Lung (tissue), 17 donors: ENCODE measurements at places on chromosomes 7 and 10. TPM values are rescaled to one million over a fixed set of nuclear protein-coding genes. Genes with fewer than 3 reads are reported as not detected.

SPDYE2 gene
- polyA plus RNA-seq, result 0.14 TPM

ARHGAP22 gene
- polyA plus RNA-seq, result 3.2 TPM

HOGA1 gene
- 0.30 TPM for polyA plus RNA-seq

DNA sequence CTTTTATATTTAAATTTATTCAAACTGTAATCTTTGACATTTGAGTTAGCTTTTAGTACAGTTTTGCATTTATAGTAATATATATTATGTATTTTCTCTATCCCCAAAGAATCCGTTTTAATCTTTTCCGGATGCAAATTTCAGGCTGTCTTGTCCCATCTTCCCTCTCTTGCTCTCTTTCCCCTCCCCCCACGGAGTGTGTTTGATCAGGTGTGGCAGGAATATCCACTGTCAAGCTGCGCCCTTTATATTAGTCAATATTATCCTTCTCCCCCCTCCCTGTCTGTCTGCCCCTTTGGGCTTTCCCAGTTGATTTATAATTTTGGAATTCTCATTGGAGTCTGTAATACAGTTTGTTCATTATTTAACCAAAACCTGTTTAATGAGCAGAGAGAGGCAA is 19.0 kb downstream of the GBF1 start:
- no peak for DNase-seq

GRCh38 chr7:37729181-37729580 is 45.6 kb downstream of the GPR141 start:
- no peak for DNase-seq

- no peak for DNase-seq
Measured at GRCh38 chr7:13290975-13291374, 603.5 kb downstream of the ARL4A start.

GRCh38 chr10:25815999-25816768 is 117.8 kb upstream of the MYO3A start:
- no peak for DNase-seq

DNA sequence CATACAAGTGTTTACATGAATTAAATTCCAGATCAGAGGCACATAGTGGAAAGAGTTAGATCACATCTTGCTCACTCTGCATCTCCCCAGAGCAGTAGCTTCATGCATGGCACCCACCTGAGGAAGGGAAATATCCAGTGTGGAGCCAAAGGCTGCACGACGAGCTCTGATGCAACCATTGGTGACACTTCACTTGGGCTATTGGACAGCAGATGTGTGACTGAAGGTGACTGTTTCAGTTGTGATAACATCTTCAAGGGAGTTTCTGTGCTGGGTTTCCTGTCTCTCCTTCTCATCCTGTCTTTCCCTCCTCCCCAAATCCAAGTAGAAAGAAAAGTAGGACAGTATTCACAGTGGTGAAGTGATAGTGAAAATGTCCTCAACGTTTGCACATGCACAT is 115.0 kb downstream of the TAF3 start:
- DNase-seq, result no peak

GRCh38 chr10:62306663-62307062 is 38.0 kb upstream of the RTKN2 start:
- no peak for DNase-seq

DNA sequence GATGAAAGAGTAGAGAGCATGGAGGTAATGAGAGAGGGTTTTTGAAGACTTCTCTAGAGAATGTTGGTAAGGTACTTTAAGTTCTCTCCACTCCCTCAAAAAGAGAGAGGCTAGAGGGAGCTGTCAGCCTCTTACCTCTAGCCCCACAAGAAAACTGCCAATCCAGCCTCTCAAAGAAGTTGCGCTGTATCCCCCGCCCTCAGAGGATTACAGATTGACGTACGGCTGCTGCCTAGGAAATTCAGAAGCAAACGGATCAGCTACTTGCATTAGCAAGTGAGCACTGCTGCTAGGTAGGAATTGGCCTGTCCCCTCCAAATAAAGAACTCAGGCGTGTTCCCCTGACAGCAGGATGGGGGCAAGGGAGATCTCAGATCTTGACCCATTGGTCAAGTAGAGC is 34.2 kb downstream of the TYW1B start:
- DNase-seq, result no peak

GRCh38 chr7:152312316-152312715 is 123.5 kb downstream of the KMT2C start:
- peak; percentile 51 for DNase-seq

DNA sequence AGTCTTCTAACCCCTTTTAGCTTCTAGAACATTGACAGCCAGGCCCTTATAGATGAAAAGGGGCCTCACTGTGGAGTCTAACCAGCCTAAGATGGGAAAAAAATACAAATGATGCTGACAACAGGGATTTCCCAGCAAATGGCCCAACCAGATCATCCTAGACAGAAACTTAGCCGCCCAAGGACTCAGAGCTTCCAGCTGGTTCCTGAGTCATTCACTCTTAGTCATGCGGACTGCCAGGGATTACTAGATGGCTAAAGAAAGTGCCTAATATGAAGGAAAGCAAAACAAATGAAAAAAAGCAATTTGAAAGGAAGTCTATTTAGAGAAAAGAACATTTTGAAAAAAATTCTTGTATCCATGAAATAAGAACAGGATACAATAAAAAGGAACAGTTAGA is 23.7 kb downstream of the TSPAN14 start:
- DNase-seq, result no peak

DNA sequence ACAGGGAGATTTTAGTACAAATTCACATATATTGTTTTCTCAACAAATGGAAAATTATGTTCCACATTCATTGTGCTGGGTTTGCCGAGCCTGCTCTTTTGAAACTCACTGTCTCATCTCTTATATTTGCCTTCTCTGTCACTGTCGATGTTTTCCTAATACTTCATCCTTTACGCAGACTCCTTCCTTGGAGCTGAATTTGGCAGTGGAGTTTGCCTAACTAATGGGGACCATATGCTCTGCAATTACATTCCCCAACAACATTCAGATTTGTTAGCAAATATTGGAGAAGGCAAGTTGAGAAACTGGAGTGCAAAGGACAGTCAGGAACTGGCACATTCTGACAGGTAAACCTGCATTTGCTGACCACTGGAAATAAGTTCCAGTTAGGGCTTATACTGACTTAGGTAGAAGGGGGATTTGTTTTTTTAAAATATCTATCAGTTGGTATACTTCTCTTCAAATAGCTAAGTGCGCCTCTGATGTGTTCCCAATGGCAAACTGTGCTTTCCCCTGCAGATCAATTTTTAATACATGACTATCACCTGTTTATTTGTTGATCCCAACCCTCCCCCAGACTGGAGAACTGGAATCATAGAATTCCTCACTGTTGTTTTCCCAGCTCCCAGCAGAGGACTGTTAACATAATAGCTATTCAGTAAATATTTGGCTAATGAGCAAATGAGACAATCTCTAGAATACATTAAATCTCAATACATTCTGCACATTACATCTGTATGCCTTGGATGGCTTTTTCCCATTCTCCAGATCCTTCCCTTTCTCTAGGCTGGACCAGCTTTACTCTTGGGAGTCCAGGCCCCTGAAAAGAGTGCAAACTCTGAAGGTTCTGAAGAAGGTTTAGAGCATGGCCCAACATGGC is 769.3 kb downstream of the KCNMA1 start:
- peak; percentile 59 for DNase-seq

DNA sequence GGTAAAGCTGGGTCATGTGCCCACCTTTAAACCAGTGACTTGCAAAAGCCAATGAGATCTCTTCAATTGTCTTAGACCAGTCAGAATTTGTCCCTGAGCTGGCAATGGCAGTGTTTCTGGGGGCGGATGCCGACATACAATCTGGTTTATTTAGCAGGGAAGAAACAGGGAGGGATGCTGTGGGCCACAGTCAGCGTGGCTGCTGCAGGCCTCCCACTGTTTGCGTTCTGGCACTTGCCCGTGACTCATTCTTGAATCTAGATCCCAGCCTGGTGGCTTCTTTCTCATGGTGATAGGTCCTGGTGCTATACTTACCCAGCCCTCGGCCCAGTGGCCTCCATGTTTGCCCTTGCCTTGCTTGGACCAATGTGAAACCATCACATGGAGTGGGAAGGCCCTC is 3.1 kb upstream of the CPA1 start:
- no peak for DNase-seq
